NCI-H2107 (cell line): ENCODE measurements at places on chromosomes 6 and 20.

DNA sequence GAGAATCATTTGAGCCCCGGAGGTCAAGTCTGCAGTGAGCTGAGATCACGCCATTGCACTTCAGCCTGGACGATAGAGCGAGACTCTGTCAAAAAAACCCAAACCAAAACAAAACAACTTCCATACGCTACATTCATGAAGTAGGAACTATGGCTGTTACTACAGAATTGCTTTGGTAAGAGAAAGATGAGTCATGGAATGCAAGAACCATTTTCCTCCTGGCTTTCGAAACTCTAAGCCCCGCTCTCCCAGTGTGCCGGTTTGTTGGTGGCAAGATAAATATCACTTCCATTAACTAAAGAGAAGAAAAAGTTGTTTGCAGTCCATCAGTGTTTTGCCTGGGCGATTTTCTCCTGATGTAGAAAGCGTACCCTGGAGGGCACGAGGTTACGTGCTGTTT lies 61.3 kb downstream of the ZDHHC14 start:
- DNase-seq = no peak

DNA sequence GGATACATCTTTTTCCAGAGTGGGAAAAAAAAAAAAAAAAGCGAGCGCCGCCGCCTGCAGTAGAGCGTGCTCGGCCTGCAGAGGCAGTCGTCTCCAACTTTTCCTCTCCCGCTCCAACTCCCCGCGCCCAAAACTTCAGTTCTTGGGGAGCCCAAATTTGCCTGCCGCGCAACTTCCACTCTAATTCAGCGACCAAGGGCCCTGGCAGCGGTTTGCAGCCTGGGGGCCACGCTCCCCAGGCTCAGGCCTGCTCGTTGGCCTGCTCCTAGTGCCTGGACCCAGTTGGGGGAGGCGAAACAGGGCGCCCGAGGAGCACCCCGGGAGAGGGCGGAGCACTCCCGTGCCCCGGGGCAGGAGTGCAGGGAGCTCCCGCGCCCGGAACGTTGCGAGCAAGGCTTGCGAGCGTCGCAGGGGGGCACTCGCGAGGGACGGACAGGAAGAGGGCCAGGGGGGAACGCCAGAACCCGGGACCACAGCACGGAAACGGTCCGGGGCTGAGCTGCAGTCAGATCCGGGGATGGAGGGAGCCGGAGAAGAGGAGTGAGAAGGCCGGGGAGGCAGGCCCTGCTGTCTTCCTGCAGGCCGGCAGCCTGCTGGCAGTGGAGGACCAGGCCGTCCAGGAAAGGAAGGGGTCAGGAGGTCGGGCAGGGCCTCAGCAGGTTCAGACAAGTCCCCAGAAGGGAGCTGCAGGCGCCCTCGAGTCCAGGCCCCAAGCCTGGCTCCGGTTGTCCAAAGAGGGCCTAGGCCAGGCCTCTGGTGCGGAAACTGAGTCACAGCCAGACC lies at the start of gene STX16:
TSS of gene STX16 (plus strand) at position 508 of the 783 bp plus-strand sequence. CDS start 724 bp downstream, outside the sequence.
- DNase-seq = peak; percentile 89

DNA sequence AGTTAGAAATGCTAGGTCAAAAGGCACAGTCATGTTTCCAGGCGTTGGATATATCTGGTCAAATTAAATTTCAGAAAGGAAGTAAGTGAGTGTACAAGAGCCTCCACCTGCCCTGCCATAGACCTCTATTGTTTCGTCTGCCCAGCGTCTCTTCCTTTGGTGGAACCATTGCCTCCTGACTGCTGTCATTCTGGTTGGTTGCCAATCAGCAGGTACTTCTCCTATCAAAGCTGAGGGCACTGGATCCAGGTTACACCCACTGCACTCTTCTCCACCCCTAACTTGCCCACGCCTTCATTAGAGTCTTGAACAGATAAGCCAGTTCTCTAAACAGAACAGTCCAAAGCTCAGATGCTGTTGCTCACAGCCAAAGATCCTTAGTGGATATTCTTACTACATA lies 2.6 kb upstream of the WFDC5 start:
- no peak for DNase-seq

- DNase-seq = no peak
Observed at GRCh38 chr6:54929245-54929909, 82.8 kb downstream of the FAM83B start.

DNA sequence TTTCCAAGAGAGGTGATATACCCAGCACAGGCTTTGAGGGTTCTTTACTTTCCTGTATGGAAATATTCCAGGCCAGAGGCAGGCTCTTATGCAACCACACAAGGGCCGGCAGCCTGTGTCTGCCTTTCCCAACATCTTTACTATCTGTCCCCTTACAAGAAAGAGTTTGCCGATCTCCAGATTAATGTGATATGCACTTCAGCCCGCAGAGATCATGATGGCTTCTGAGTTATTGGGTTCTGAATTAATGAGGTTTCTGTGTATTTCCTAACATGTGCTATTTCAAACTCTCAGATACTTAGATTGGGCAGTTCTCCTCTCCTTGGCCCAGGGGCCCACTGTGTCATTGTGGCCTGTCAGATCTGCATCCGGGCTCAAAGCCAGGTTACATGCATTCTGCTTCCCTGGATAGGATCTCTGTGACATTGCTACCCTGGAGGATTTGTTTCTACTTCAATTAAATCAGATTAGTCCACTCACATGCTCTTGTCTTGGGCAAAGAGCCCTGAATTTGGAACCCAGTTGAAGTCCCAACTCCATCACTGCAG lies 56.6 kb downstream of the TGM2 start:
- DNase-seq = no peak

GRCh38 chr20:10595985-10596384 lies 77.8 kb downstream of the JAG1 start:
- DNase-seq = no peak

GRCh38 chr6:149763866-149764265 lies 14.3 kb downstream of the PCMT1 start:
- DNase-seq = no peak

DNA sequence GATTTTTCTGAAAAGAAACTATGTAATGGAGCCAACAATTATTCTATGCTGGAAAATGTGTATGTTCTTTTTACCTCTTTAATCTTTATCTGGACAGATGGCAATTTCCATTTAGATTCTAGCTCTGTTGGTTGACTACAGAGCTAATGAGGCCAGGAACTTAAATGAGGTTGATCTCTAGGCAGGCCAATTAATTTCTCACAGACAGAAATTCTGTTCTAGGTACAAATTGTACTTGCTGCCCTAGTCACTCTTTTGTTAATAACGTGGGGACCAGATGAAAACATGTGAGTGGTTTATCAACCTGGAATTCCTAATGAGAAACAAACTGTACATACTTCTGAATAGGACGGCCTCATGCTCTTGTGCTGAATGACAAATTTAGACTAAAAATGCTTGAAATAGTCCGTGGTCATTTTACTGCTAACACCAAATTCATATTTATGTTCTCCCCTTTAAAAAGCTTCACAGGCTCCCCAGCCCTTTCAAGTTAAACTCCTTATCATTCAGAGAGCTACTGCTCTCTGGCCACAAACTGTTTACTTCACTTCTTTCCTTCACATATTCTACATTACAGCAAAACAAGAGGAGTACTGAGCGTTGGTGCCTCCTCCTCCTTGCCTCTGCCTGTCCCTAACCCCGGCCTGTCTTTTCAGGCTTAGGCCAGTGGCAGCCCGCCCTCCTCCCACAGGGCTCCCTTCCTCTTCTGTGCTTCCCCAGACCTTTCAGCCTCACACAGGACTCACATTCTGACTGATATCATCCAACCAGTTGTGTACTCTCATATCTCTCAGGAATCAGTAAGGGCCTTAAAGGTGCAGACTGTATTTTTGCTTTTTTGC lies 41.4 kb downstream of the DTNBP1 start:
- DNase-seq = no peak

DNA sequence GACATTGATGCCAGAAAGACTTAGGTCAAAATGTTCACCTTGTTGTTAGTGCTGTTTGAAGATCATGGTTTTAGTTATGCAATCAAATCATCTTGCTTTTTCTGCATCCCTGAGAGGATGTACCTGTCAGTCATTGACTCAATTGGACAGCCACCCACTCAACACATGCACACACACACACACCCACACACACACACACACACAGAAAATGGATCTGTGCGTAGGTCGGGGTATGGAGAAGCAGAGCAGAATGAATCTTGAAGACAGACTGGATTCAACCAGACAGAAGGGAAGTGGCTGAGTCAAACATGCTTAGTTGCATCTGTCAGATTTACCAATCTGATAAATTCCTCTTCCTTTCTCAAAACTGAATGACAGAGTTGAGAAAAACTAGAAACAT lies 19.1 kb upstream of the ZSCAN23 start:
- DNase-seq = no peak

- DNase-seq = no peak
Observed at GRCh38 chr20:38270869-38271605, 10.5 kb upstream of the KIAA1755 start.

GRCh38 chr6:136144251-136145023 lies 105.7 kb downstream of the MTFR2 start:
- no peak for DNase-seq
